Natural killer cell (primary cell): ENCODE measurements at places on chromosomes 7 and 10.

DNA sequence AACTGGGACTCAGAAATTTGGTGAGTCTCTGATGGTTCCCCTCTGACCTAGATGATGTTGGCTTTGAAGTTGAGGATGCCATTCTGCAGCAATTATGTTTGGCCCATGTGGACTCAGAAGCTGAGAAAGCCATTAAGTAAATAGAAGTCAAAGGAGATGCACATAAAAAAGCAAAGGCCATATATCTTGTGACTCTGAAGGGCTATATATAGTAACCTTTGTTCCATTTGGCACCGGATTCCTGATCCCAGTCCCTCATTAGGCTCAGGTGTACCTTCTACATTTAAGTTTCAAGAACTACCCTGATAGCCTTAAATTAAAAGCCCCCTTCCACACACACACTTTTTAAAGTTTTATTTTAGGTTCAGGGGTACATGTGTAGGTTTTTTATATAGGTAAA lies 50.0 kb upstream of the PDK4 start:
- no peak for DNase-seq

DNA sequence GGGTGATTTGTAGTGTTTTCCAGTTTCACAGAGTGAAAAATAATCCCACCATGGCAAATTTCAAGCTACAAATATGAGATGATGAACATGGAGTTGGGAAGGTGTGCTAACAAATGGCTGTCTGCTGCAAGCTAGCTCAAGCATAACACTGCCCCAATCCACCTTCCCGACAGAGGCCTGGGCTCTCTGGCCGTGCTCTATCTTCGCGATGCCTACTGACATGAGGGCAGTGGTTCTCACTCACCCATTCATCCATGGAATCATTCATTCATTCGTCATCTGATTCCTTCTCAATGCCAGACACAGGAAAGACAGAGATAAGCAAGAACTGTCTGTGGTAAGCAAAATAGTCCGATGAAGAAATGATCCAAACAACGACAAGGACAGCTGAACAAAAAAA lies 65.4 kb downstream of the ZNF467 start:
- no peak for DNase-seq

DNA sequence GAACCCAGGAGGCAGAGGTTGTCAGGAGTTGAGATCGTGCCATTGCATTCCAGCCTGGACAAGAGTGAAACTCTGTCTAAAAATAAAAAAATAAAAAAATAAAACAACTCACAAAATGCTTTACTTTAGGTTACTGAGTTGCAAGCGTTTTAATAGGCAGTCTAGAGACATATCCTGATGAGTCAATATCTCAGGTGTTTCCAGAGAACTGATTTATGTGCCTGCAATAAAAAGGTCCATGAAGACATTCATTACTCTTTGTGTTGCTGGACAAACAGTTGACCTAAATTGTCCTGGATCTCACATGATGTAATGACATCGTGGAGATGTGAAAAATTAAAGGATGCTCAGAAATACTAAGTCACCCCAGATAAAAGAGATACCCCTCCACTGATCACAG lies 31.5 kb downstream of the CDNF start:
- no peak for DNase-seq

- DNase-seq = peak; percentile 60
These were observed 53.5 kb upstream of the VIPR2 start for GRCh38 chr7:159198016-159198724.

- DNase-seq = no peak
These were observed 50.0 kb downstream of the JMJD1C start for GRCh38 chr10:63415640-63416244.

DNA sequence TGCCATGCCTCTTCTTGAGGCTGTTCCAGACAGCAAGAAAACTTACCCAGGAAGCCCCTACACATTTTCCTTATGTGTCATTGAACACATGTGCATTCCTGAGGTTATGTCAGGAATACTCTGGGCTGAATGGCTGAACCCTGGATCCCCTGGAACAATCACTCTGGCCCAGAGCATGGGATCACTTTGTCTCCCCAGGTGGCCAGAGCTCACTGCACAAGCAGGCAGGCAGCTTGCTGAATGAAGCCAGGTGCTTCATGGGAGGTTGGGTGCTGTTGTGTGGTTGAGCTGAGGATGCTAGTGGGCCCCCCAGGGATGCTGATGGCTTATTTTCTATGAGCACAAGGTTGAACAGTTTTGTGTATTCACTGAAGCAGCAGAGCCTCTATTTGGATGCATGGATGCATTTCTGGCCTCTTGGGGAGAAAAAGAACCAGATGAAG lies 54.7 kb upstream of the NPTX2 start:
- no peak for DNase-seq

DNA sequence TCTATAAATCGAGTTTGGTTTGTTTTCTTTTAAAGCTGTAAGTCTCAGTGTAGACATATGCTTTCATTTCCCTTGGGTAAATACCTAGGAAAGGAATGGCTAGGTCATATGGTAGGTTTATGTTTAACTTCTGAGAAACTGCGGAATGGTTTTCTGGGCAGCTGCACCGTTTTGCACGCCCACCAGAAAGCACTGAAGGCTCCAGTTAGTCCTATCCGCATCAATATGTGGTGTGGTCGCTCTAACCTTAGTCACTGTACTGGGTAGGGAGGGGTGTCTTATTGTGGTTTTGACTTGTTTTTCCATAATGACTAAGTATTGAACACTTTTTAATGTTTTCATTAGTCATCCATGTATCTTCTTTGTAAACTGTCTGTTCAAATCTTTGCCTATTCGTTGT lies 279.5 kb upstream of the AKR1E2 start:
- no peak for DNase-seq

DNA sequence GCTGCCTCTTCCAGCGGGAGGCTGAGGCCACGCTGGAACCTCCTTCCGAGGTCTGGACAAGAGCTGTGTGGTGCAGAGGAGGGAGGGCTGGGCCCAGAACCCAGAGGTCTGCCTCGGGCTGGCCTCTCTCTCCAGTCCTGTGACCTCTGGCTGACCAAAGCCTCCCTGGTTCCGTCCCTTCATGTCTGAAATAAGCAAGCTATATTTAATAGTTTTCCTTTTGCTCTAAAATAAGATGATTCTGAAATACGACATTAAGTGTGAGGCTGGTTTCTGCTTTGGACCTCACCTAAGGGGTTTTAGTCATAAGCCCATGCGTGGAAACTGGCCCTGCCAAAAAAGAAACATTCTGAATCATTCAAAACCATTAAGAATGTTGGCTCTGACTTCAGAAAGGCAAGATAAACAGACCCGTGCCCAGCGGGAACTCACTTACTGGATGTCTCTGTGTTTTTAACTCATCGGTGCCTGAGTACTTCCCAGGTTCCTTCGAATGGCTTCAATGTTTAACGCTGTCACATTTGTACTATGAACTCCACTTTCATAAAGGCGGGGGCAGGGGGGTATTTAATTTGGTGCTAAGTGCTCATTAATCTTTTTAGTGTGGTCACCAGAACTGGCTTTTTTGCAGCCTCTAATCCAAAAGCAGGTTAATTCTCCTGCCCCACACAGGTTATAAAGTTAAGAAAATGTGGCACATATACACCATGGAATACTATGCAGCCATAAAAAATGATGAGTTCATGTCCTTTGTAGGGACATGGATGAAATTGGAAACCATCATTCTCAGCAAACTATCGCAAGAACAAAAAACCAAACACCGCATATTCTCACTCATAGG lies 157.5 kb upstream of the KLF14 start:
- DNase-seq = no peak

DNA sequence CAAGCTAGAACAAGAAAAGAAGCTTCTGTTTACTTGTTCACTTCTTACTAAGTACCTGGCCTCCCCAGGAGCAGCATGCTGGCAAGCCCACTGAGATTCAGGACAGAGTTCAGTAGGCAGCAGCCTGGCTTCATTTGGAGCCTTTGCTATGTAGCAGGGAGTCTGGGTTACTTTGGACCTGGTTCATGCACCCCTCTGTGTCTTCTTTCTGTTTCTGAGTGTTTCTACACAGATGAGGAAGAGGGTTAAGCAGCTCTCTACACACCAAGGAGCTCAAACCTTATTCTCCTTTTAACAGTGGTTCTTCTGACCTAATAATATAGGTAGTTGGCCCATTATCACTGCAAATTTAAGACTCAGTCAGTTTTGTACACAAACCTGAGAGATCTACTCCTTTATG lies 152.9 kb downstream of the ARID5B start:
- DNase-seq = no peak
